ENCODE measurements at places on chromosomes 5 and 9. TPM values are rescaled to one million over a fixed set of nuclear protein-coding genes. Genes with fewer than 3 reads are reported as not detected.

The CACNA1B gene
- polyA plus RNA-seq = not detected

The EQTN gene
- not detected for polyA plus RNA-seq

DNA sequence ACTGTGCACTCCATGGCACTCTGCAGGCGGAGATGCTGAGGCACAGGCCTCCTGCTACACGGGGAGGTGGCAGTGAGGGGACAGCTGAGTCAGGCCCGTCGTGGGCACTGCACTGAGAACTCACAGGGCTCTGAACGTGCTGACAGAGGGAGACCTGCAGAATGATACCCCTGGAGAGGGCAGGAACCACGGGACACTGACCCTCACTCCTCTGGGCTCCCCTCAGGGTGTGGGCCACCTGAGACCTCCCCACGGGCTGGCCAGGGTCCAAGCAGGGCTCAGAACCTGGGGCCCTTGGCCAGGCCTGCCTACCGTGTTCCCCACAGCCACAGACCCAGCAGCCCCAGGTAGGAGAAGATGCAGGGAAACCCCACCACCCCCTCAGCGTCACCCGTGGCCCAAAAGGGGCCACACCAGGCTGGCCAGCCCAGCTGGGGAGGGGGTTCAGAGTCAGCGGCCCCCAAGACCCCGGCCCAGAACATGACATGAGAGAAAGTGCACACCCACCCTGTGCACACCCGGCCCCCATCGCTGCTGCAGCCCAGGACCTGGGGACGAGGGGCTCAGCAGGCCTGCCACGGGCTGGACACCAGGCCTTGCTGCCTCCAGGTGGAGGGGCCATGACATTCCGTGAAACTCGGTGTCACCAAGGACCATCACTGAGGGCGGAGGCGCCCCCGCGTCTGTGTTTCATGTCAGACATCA lies 30.9 kb downstream of the GLT6D1 start:
- no peaks in the 10 kb centered on the region for H3K27me3 ChIP-seq
- H3K27ac ChIP-seq = no peak overlapping the region
- DNase-seq = no peak
- no peak overlapping the region for H3K4me3 ChIP-seq
- H3K4me1 ChIP-seq = no peaks in the 10 kb centered on the region

DNA sequence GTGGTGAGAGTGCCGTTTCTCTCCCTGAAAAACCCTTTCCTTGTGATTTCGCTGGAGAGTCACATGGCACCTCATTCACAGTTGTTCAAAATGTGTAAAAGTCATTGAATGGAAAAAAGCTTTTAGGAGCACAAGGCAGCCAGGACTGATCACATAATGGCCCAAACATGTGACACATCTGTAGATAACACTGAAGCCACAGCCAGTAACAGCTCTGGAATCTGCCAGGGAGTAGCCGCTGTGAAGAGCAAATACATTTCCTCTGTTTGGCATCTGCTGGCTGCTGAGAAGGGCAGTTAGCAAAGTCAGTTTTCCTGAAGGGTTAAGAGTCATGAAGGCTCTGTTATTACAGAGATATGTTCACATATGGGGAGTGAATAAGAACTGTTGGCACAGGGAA lies 271.8 kb downstream of the NNT start:
- H3K27ac ChIP-seq = no peak overlapping the region
- H3K4me1 ChIP-seq = no peaks in the 10 kb centered on the region
- no peaks in the 10 kb centered on the region for H3K36me3 ChIP-seq
- no peak for DNase-seq
- no peak overlapping the region for H3K4me3 ChIP-seq
- no peaks in the 10 kb centered on the region for H3K27me3 ChIP-seq

GRCh38 chr5:170546282-170546681 lies 42.5 kb downstream of the KCNIP1 start:
- DNase-seq = no peak
- peaks cover 7% of the 10 kb centered on the region for H3K27me3 ChIP-seq
- H3K36me3 ChIP-seq = no peaks in the 10 kb centered on the region
- H3K4me3 ChIP-seq = no peak overlapping the region
- peak overlapping the region; percentile 41 for H3K27ac ChIP-seq
- no peaks in the 10 kb centered on the region for H3K4me1 ChIP-seq

GRCh38 chr5:78922879-78923621 lies 62.1 kb downstream of the ARSB start:
- no peak overlapping the region for H3K4me3 ChIP-seq
- DNase-seq = no peak
- H3K4me1 ChIP-seq = peaks cover 5% of the 10 kb centered on the region
- peaks cover 4% of the 10 kb centered on the region for H3K36me3 ChIP-seq
- no peaks in the 10 kb centered on the region for H3K27me3 ChIP-seq

- H3K4me1 ChIP-seq = no peaks in the 10 kb centered on the region
- H3K27me3 ChIP-seq = no peaks in the 10 kb centered on the region
- H3K4me3 ChIP-seq = no peak overlapping the region
- no peak for DNase-seq
Measured at GRCh38 chr5:86500947-86501346, 116.8 kb upstream of the COX7C start.

The FCN2 gene
- polyA plus RNA-seq = not detected

DNA sequence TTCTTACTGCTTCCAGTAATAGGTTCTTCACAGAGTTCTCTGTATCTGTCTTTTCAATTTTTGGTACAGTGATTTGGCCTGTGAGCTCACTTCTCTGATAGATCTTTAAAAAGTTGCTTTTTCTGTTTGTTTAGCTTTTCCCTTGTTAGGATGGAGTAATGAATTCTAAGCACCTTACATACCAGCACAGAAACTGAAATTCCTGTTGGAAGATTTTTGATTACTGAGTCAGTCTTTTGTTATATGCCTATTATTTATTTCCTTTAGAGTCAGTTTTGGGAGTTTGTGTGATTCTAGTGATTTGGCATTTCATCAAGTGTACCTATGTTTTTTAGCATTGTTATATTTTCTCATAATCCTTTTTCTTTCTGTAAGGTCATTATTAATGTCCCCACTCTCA lies 37.6 kb upstream of the IPPK start:
- peaks cover 28% of the 10 kb centered on the region for H3K4me1 ChIP-seq
- no peak for DNase-seq
- peak overlapping the region; percentile 28 for H3K4me3 ChIP-seq
- H3K27me3 ChIP-seq = no peaks in the 10 kb centered on the region
- H3K36me3 ChIP-seq = peaks cover 17% of the 10 kb centered on the region
- H3K27ac ChIP-seq = no peak overlapping the region

DNA sequence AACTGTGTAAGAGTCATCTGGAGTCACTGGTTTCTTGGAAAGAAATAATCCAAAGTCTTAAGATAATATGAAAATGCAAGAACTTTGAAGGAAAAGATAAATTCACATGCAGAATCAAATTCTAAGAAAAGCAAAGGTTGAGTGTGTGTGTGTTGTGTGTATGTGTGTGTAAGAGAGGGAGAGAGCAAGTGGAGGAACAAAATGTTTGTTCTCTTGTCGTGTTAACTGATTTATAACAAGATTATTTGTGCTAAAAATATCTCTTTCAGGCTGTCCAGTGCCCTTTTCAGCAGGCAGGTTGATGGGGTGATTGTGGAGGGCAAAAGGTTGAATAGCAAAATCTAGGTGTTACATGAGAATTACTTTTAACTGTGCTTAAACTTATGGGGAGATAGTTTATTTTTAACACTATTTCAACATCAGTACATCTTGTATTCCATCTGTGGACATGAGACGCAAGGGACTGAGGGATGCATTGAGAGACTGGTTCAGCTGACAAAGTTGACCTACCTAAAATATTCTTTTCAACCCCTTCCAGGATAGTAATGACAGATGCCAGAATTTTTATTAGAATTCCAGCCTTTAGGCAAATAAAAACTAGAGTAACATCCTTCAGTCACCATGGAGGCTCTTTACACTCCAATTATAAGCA lies 342.4 kb upstream of the CD180 start:
- peaks cover 5% of the 10 kb centered on the region for H3K4me1 ChIP-seq
- H3K36me3 ChIP-seq = no peaks in the 10 kb centered on the region
- H3K27ac ChIP-seq = no peak overlapping the region
- no peak overlapping the region for H3K4me3 ChIP-seq
- no peaks in the 10 kb centered on the region for H3K27me3 ChIP-seq

The FRMPD1 gene
- polyA plus RNA-seq = not detected

The SNAPC3 gene
- polyA plus RNA-seq = 16.0 TPM

GRCh38 chr5:179696603-179697002 lies 2.2 kb upstream of the CANX start:
- no peak overlapping the region for H3K4me3 ChIP-seq
- no peak overlapping the region for H3K27ac ChIP-seq
- H3K36me3 ChIP-seq = no peaks in the 10 kb centered on the region
- no peak for DNase-seq
- peaks cover 18% of the 10 kb centered on the region for H3K4me1 ChIP-seq

The COL23A1 gene
- not detected for polyA plus RNA-seq

DNA sequence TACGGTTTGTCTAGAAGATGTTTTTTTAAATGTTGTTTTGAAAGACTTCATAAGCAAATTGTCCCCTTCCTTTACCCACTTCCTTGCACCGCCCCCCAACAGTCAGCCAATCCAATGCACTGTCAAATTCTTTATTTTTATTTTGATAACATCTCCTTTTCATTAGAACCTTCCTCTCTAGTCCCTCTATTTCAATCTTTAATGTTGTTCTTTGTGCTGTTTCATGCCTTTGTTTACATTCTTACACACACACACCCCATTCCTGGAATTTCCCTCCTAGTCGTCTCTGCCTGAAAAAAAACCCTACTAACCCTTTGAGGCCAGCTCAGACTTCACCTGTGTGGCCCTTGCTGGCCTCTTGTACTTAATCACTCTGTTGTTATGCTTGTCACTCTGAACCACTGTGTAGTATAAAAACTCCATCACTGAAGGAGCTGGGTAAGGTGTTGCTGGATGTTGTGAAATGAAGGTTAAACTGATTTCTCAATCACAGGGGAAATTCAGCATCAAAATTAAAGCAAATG lies 133.4 kb downstream of the UGCG start:
- DNase-seq = no peak
- H3K36me3 ChIP-seq = no peaks in the 10 kb centered on the region
- no peaks in the 10 kb centered on the region for H3K27me3 ChIP-seq
- peaks cover 60% of the 10 kb centered on the region for H3K4me1 ChIP-seq

DNA sequence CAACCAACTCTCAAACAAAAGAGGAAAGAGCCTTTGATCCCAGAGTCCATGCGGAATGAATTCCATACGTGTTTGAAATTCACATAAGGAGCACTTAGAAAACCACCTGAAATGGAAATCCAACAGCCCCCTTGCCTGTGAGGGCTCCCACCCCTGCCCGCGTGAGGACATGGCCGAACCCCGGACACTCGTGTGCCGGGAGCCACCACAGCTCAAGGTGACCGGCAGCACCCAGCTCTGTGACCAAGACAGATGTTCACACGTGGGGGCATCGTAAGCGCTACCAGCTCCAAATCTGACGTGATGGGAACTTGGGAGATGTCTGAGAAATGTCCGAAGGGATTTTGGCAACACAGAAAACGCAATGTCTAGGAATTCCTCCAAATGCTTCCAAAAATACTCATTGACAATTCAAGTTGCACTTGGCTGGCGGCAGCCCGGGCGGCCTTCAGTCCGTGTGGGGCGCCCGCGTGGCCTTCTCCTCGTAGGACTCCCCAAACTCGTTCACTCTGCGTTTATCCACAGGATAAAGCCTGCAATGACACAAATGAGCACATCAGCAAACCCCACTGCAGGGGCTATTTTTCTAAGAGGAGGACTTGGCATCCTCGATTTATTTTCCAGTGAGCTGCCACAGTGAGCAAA lies 23.2 kb upstream of the TERT start:
- no peak overlapping the region for H3K4me3 ChIP-seq
- no peak for DNase-seq
- H3K27ac ChIP-seq = no peak overlapping the region

The INSL6 gene
- not detected for polyA plus RNA-seq

DNA sequence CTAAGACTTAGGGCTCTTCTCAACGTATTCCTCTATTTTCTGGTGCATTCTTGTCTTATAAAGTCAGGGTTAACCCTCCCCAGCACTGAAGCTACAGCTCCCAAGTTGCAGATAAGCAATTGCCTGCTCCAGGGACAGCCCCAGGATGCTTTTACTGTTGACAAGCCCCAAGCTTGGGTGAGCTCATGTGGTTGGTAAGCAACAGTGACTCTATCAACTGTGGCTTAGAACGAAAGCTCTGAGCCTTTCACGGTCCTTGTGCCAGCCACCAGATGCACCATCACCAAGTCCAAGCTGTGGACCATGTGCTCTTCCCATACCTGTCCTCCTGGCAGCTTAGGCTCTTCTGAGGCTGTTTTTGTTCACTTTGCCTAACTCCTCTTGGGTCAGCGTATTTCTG lies 13.5 kb downstream of the ADRB2 start:
- no peaks in the 10 kb centered on the region for H3K27me3 ChIP-seq
- peaks cover 42% of the 10 kb centered on the region for H3K4me1 ChIP-seq
- H3K36me3 ChIP-seq = peaks cover 4% of the 10 kb centered on the region
- no peak overlapping the region for H3K4me3 ChIP-seq

DNA sequence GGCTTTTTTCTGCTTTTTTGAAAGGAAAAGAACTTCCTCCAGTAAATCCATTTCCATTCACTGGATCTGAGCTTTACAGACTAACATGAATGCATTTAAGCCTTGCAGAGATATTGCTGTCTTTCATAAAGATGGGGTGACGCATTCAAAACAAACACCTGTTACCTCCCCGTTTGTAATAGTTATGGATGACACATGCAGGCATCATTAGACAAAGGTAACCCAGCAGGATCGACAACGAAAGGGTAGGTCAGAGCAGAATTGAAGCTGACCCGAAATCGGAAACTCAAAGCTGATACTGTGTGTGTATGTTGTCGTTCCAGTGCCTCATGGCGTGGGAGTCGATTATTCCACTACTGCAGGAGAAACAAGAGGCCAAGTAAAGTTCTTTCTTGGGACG lies 22.2 kb downstream of the SLC46A2 start:
- H3K27ac ChIP-seq = no peak overlapping the region
- no peak for DNase-seq
- no peak overlapping the region for H3K4me3 ChIP-seq
- H3K36me3 ChIP-seq = peaks cover 37% of the 10 kb centered on the region
- H3K27me3 ChIP-seq = no peaks in the 10 kb centered on the region
- peaks cover 40% of the 10 kb centered on the region for H3K4me1 ChIP-seq

The TICAM2 gene
- polyA plus RNA-seq = not detected

DNA sequence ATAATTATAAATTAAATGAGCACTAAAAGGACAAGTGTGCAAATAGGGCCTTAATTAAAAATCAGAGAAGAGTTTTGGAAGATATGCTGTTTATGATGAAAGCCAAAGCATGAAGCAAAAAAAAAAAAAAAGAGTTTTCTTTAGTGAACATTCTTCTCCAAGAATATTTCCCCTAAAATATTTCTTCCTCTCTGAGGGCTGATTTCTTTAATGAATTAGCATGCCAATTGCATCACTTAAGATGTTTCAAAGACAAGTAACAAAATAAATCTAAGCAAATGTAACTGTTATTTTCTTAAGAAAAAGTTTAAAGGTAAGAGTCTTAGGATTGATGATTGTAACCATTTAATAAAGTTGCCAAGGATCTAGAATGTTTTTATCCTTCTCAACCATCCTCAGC lies 81.6 kb upstream of the MPDZ start:
- no peak for DNase-seq
- H3K27me3 ChIP-seq = no peaks in the 10 kb centered on the region
- no peak overlapping the region for H3K4me3 ChIP-seq
- H3K27ac ChIP-seq = no peak overlapping the region
